ENCODE measurements at places on chromosomes 11 and 22. TPM values are rescaled to one million over a fixed set of nuclear protein-coding genes. Genes with fewer than 3 reads are reported as not detected.

TRAF6 gene
- 8.2 TPM for total RNA-seq

PHF21B gene
- 0.57 TPM for total RNA-seq

CARD16 gene
- total RNA-seq = 32.5 TPM

RFPL3 gene
- not detected for total RNA-seq

TRIM48 gene
- not detected for total RNA-seq

USP35 gene
- 2.3 TPM for total RNA-seq

IL17REL gene
- not detected for total RNA-seq

KRTAP5-11 gene
- total RNA-seq = not detected

KCNJ1 gene
- total RNA-seq = not detected

PLEKHB1 gene
- total RNA-seq = not detected

NRXN2 gene
- total RNA-seq = 20.9 TPM

SLC25A45 gene
- 0.23 TPM for total RNA-seq

TMPRSS13 gene
- total RNA-seq = 0.48 TPM
